ENCODE measurements at places on chromosomes 4 and X.

- no peak for DNase-seq
These were observed 193.9 kb downstream of the LARP7 start for GRCh38 chr4:112830753-112831386.

GRCh38 chr4:13706716-13707115, 79.2 kb upstream of the BOD1L1 start:
- no peak for DNase-seq

GRCh38 chr4:141713771-141714445, 77.5 kb downstream of the IL15 start:
- no peak for DNase-seq

DNA sequence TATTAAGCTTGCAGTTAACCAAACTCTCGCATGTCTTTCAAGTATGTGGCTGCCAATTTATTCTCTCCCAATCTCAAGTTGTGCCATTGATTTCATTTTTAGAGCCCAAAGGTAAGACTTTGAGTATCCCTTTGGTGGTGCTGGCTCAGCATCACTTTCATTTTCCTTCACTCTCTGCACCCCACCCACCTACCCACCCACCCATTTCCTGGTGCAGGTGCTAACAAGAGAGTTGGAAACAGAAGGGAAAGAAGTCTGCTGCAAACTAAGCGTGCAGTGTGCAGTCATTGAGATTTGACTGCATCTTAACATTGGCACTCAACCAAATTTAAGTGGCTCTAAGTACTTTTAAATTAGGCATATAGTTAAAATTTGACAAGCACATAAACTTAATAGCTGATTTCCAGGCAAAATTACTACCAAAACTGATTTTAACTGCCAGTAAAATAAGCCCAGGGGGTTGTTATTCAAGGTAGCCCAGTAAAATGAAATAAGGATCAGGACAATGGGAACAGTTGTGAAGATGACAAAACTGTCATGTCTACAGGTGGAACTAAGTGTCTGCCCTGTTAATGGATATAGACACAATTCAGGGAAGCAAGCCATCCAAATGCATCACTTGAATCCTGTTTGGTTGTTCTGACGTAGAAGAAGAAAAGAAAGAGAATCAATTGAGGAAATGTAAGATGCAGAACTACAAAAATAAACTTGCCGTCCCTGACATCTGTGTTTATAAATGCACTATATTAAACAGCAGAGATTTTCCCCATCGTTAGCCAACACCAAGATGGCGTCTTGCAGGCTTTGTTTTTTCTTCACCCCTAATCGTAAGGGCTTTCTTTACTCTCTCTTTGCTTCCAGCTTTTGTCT, 184.2 kb downstream of the KDR start:
- no peak for DNase-seq

DNA sequence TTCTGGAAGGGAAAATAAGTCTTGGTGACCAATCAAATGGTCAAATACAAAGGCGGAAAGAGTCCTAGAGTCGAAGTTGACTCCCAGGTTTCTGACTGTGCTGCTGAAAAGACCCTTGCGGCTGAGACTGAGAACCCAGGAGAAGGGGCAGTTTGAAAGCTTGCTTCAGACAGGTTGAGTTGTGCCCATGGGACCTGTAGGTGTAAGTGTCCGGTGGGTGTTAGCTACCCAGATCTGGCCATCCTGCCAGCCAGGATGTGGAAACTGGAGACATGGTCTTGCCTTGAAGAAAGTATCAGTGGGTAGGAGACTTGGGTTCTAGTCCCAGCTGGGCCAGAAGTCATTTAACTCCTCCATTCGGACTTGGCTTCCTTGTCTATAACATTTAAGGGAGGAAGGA, 275.2 kb downstream of the EVC2 start:
- no peak for DNase-seq

DNA sequence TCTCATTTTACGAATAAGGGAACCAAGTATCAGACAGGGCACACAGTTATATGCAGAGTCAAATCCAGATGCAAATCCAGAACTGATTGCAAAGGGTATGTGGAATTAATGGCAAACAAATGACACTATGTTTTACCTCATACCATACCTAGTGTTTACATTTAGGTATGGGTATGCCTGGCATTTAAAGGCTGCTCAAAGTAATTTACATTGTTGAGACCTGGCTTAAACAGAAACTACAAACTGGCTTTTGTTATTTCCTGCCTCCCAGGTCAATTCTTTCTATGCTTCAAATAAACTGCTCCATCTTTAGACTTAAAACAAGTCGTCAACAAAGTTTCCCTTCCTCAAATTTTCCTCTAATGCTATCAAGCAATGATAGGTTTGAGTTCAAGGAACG, 33.7 kb downstream of the ANKRD17 start:
- DNase-seq = no peak

DNA sequence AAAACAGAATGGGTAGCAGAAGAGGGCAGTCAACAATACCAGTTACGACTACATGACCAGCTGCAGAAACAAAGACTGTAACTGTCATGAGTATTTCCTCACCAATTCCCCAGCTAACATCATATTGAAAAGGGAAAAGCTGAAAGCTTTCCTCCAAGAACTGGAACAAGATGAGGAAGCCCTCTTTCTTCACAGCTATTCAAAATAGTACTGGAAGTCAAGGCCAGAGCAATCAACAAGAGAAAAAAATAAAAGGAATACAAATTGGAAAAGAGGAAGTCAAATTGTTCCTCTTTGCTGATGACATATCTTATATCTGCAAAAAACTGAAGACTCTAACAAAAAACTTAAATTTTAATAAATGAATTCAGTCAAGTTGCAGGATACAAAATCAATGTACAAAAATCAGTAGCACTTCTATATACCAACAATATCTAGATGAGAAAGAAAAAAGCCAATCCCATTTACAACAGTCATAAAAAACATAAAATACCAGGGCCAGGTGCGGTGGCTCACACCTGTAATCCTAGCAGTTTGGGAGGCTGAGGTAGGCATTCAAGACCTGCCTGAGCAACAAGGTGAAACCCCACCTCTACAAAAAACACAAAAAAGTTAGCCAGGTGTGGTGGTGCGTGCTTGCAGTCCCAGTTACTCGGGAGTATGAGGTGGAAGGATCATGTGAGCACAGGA, 125.4 kb downstream of the ATP8A1 start:
- no peak for DNase-seq

DNA sequence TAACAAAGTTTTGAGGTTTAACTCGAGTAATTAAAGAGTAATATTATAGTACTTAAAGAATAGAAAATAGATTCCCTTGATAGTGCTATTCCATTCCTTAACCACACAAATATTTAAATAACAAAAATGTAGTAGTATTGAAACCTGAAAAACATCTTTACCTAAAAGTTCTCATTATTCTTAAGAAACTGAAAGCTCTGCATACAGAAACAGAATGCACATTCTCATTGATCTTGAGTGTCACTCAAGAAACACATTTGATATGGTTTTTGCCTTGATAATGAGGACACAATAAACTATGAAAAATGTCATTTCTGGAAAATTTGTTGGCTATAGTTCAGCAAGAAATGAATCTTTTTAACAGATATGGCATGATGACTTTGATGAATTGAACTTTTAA, 268.5 kb downstream of the COL25A1 start:
- no peak for DNase-seq

GRCh38 chrX:19627533-19627932, 112.2 kb upstream of the MAP3K15 start:
- no peak for DNase-seq

- DNase-seq = no peak
These were observed 71.1 kb downstream of the CLOCK start for GRCh38 chr4:55475394-55476243.
